ENCODE measurements at places on chromosomes 5 and 9.

GRCh38 chr5:135997673-135998335 is 31.0 kb upstream of the TGFBI start:
- DNase-seq = no peak

- DNase-seq = no peak
Observed at GRCh38 chr5:151872701-151873100, 52.0 kb downstream of the GLRA1 start.

- DNase-seq = no peak
Observed at GRCh38 chr9:94085062-94085639, 887 bp downstream of the PTPDC1 start.

GRCh38 chr9:130943777-130944176 is 4.7 kb upstream of the FIBCD1 start:
- no peak for DNase-seq

DNA sequence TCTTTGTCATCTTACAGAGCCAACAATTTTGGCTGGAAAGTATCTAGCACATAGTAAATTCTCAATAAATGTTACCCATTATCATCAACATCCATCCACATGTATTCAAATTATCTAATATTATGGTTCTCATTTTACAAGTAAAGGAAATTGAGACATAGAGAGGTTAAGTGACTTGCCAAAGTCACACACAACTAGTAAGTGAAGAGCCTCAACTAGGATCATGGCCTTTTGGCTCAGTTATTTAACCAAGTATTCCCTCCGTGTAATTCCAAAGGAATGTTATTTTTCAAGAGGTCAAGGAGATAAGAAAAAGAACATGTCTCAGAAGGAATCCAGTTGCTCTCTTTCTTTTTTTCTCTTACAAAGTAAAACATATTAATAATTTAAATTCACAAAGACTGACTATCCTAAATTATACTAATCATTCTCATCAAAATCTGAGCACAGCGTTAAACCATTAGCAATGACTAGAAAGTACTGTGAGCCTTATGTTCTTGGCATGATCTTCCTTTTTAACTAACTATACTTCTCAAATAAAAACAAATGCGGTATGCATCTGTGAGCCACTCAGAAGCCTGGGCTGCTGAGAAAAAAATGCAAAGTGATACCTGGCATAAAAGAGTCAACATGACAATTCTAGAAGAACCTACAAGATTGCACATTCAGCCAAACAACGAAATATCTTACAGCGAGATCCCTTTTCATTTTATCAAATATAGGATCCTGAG is 350.9 kb downstream of the GLIS3 start:
- no peak for DNase-seq
